ENCODE measurements at places on chromosomes 13 and 19.
A peak's percentile ranks its signal among the peaks of the same experiment; 100 is the strongest.

GRCh38 chr13:38954291-38954690, 36.3 kb downstream of the STOML3 start:
- no peak for DNase-seq

GRCh38 chr13:23987331-23987894, 90.1 kb upstream of the C1QTNF9B start:
- no peak for DNase-seq

- DNase-seq = no peak
These were observed 6.0 kb downstream of the SHFL start for GRCh38 chr19:10091895-10092641.

- DNase-seq = no peak
These were observed 314.7 kb upstream of the DACH1 start for GRCh38 chr13:72181661-72182060.

- no peak for DNase-seq
These were observed 472.8 kb downstream of the LIG4 start for GRCh38 chr13:107742544-107742943.

- peak; percentile 69 for DNase-seq
These were observed 653 bp downstream of the MVB12A start for GRCh38 chr19:17420475-17420924.

- no peak for DNase-seq
These were observed 5.9 kb downstream of the ZFR2 start for GRCh38 chr19:3862826-3863500.

DNA sequence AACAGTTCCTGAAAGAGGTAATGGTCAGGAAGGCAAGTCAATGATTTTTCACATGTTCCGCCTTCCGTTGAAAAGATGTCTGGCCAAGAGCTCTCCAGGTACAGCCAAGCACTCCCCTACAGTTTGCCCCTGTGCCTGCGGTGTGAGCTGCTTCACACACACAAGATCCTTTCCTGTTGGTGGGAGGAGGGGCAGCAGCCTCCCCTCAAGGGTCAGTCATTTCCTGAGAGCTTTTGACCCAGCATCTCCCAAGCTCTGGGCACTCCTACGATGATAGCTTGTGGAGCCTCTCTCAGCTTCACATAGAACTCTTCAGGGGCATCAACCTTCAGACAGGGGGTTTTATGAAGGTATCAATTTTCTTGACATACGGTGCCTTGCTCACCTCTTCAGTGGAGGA, 86.9 kb downstream of the DOCK9 start:
- DNase-seq = no peak

DNA sequence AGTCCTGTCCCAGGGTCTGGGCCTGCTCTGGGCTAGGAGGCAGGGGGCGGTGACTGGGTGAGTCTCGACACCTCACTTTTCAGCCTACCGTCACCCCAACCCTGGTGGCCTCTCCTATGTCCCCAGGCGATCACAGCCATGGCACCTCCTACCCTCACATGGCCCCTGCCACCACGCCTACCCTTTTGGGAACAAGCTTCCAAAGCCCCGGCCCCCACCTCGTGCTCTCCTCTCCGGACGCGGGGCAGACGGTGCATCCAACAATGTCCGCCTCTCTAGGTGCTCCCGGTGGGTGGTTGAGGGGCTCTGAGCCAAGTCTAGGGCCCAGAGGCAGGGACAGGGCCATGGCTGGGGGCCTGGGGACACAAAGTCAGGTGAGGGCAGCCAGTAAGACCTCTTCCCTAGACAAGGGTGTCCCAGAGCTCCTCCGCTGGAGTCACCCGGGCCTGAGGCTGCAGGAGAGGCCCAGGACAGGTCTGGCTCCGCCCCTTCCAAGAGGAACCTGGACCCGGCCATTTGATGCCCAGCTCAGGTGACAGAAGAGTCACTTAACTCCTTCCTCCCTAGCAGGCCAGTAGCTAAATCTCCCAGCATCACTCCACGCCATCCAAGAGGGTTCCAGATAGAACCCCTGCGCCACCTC, at the start of gene SYNE4:
SYNE4 (minus strand) TSS at position 478 of the 643 bp plus-strand sequence; CDS start at position 346, 132 bp downstream.
- DNase-seq = peak; percentile 73

DNA sequence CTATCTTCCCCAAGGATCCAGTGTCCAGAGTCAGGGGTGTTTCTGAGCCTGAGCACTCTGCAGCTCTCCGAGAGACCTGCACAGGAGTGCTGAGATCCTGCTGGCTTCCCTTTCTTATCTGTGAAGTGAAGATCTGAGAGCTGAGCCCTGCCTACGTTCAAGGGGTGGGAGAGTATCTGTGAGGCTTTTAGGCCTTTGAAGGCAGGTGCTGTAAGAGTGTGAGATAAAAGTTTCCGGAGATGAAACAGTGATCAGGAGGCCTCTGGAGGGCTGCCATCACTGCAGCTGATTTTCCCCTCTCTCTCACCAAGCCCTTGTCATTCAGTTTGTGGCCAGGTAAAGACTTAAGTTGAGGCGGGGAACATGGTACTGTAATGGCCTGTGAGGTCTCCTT, 83.1 kb downstream of the AKAP11 start:
- DNase-seq = no peak

GRCh38 chr13:20495087-20496023, 30.3 kb downstream of the CRYL1 start:
- DNase-seq = peak; percentile 86

DNA sequence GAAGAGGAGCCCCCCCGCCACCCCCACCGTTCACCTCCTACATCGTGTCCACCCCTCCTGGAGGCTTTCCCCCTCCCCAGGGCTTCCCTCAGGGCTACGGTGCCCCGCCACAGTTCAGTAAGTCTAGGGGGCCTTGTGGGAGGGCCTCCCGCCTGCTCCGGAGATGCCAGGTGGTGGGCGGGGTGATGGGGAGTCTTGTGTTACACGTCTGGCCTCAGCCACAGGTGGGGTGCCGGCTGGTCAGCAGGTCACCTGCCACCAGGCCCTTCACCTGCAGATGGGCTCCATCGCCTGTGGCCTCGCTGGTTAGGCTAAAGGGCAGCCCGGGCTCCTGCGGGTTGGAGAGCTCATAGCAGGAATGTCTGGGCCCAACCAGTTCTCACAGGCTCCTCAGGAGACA, 8.0 kb upstream of the RPS15 start:
- no peak for DNase-seq

DNA sequence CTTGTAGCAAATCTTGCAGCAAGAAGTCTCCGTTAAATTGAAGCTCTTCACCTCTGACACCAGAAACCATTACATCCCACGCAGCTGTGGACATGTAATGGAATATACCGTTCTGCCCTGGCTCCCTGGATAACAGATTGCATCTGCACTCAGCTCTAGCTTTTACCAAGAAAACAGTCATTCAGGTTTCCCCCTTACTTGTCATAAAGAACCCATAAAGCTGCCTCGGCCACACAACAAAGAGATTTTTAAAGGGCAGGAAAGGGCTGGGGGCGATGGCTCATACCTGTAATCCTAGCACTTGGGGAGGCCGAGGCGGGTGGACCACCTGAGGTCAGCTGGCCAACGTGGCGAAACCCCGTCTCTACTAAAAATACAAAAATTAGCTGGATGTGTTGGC, 127.6 kb upstream of the RFC3 start:
- no peak for DNase-seq

DNA sequence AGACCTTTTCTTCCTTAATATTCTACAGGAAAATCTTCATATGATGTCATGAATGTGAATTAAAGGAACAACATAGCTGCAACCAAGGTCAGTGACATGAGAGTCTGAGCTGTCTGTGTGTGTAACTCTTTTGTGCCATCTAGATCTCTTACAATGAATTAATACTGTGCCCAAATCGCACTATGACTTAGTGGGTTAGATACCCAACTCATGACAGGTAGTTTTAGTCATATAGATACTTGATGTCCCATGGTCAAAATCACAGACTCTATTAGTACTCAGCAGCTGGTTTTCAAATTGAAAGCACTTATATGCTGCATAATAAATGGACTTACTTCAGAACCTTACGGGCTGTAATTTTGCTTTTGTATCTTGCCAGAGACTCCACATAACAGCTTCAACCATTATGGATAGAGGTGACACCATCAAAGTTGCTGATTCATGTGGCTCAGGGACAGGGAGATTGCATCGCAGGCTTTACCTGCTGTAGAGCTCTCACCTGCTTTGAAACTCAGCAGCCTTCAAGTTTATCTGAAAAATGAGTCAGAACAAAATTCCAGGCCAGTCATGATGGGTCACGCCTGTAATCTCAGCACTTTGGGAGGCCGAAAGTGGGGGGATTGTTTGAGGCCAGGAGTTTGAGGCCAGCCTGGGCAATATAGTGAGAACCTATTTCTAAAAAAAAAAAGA, 12.3 kb upstream of the ZNF283 start:
- DNase-seq = no peak

GRCh38 chr19:33133438-33134031, 1.6 kb downstream of the WDR88 start:
- DNase-seq = no peak

GRCh38 chr13:46728777-46729176, 68.2 kb downstream of the ESD start:
- DNase-seq = no peak

- no peak for DNase-seq
These were observed 3.7 kb downstream of the SLC25A42 start for GRCh38 chr19:19067276-19068072.

- no peak for DNase-seq
These were observed 946.3 kb upstream of the PCDH9 start for GRCh38 chr13:68176475-68176874.

DNA sequence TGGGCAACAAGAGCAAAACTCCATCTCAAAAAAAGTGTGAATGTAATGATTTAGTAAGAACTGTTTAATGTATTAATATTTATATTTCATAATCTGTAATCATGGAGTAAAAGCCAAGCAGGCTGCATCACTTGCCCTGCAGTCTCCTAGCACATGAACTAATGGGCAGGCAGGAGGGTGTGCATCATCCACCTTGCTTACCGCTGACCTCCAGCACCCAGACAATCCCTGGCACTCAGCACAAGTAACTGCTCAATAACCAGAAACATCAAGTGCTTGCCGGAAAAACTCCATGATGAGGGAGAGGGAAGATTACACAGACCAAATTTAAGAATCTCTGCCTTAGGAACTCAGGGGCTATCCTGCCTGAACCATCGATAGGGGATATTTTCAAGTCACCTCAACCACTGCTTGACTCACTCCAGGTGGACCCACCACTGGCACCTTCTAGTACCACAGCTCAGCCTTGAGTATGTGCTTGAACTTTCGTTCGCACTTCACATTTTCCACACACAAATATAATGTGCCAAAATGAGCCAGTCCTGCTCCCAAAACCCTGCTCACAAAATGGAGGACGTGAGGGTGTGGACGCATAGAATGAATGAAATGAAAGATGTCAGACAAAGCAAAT, 18.6 kb downstream of the BRD4 start:
- DNase-seq = no peak

GRCh38 chr13:40026741-40027140, 371.3 kb downstream of the COG6 start:
- DNase-seq = no peak

DNA sequence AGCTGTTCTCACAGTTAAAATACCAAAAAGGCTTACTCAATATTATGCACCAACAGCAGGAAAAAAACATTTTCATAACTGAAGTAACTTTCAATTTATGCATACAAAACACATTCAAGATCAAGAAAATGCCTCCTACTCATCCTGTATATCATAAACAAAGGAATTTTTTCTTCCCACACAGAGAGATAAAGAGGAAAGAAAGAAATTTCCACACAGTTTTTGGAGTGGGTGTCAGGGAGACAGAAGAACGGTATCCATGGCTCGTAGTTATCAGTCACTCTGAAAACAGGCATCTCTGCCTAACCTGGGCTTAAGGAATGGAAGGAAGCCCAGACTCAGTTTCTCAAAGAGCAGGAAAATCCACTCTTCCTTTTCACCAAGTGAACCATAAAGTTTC, 92.4 kb upstream of the SIAH3 start:
- DNase-seq = no peak

GRCh38 chr13:20301403-20302071, 69.4 kb upstream of the GJB6 start:
- DNase-seq = no peak

DNA sequence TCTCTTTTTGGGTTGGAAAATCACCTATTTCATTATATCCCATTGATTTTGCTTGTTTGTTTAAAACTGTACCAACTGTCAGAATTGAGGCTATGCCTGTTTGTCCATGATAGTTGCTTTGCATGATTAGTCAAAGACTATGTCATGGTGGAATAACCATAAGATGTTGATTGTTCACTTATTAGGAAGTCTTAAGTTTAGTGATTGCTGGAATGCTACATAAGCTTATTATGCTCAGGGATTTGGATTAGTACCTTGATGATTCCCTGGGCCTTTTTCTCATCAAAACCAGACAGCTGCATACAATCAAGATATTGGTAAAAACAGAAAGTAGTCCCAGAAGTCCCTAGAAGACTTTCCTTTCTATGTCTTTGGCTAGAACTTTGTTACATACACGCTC, 954.7 kb downstream of the PCDH9 start:
- DNase-seq = no peak

DNA sequence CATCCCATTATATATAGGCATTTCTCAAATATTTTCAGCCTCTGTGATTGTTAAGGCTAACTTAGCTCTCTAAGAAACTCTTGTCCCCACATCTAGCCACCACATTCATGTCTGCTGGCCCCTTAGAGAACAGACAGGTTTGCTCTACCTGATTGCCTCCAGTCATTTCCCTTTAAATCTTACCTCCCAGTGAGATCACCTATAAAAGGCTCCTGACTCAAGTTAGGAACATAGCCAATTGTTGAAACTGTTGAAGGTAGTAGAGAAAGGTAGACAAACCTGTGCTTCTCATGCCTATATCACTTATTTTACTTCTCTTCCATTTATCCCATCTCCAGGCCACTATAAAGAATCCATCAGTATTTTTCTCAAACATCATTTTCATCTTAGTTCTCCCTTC, 771.4 kb downstream of the DIAPH3 start:
- no peak for DNase-seq

DNA sequence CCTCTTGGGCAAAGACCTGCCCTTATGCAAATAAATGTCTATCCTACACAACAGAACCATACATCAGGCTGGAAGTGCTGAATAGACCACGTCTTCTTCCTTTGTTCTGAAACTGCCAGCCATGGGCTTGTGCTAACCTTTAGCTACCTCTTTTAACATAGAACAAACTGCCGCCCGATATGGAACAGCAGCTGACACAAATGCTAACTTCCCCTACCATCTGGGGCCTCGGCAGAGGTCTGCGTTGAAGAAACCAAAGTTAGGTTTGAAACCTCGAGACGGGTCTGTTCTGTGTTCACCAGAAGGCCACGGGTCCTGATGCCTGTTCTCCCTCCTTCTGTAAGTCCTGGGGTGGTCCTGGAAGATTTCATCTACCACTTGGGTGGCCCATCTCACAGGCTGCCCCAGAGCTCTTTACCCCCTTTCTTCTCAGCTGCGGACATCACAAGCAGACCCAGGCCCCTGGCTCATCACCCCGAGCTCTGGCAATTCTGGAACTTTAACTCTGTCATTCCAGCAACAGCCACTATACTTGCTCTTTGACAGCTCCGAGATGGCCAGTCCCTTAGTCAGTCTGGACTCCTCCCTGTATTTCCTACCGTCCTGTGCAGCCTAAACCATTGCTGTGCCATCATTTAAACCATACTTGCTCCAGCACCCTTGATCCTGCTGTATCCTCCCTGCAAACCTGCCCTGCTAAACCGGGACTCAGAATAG, 146.7 kb downstream of the USP12 start:
- DNase-seq = no peak

Data from mucosa of descending colon (tissue), 3 donors.